GM04503 (cell line): ENCODE measurements at places on chromosomes 1 and 21.

DNA sequence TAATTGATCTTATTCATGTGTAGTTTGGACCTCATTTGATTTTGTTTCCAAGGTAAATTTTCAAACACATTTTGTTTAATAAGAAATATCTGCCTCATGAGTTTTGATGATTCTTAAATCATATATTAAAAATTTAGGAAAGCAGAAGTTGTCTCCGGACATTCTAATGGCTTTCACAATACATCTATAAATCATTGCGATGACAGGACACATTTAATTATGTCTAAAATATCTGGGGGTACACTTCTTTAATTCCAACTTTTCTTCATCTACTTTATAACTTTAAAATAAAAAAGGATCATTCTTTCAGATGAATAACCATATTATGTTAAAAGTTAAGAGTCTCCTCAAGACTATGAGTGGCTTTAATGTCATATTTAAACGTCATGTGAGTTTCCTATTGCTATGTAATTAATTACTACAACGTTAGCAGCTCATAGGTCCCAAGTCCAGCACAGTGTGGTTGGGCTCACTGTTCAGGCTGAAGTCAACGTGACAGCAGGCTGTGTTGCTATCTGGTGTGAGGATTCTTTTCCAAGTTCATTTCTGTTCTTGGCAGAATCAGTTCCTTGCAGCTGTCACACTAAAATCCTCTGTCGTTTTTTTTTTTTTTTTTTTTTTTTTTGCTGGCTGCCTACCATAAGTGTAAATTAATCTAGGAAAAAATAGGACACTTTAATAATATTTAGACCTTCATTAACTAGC lies 893.5 kb downstream of the LTN1 start:
- peak; percentile 1 for DNase-seq

DNA sequence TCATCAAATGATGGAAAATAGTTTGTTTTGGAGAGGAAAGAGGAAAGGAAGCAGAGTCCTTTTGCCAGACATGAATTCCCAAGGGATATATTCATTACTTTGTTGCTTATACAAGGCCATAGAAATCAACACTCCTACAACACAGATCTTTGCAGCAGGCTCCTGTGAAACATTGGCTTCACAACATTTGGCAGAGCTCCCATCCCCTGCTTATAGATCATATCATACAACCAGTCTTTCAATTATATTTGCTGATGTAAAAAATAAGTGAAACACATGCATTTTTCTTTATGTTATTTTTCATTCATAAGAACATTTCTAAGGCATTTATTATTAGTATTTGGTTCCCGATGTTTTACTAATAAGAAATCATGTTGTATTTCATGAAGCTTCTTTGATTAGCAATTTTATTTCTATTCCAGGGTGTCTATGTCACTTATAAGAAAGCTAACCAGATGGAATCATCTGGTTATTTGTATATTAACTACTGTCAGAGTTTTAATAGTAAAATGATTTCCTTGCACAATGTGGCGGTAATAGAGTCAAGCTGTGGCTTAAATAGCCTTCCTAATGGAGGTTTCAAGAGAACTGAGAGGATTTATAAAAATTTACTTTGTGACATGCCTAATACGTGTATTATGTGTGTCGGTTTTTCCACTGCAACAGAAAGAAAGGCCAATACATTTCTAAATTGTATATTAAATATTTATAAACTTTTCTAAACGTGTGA lies 470.3 kb upstream of the NCAM2 start:
- DNase-seq, result no peak

- no peak for DNase-seq
Measured at GRCh38 chr1:111535256-111536191, 32.1 kb upstream of the ADORA3 start.

DNA sequence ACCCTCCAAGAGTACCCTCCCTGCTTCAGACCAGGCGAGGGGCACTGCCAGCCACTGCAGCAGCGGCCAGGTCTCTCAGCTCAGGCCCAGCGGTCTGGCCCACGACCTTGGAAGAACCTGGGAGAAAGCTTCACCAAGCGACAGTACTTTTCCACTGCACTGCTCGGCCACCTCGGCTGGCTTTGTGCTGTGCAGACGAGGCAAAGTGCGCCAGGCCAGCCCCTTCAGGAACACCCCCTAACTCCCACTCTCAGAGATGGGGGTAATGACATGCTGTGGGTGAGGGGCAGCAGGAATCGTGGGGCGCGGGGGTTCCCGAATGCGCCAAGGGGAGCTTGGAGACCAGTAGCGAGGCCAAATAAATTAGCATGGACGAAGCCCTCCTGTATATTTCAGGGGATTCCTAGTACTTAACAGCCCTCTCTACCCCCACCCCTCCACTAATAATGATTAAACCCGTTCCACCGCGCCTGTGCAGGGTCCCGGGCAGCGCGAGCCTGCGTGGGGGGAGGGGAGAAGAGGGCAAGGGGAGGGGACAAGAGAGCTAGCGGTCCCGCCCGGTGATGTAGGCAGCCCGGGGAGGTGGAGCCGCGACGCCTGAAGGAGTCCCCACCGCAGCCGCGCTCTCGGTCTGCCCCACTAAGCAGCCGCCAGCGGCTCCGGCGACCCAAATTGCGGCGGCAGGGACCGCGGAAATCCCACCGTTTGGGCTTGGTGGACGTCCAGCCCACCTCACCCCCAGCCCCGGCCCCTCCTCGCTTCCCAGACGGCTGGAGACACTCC lies at the start of gene FAM43B:
Gene FAM43B (plus strand): TSS at position 629 of the 783 bp plus-strand sequence. CDS start 401 bp downstream, outside the sequence.
- DNase-seq, result no peak

GRCh38 chr1:7103361-7103782 lies 318.1 kb downstream of the CAMTA1 start:
- DNase-seq, result no peak
